ENCODE measurements at places on chromosomes 12 and 14. TPM values are rescaled to one million over a fixed set of nuclear protein-coding genes. Genes with fewer than 3 reads are reported as not detected.

Gene AQP5
- not detected for total RNA-seq

Gene RASSF3
- 9.1 TPM for total RNA-seq

Gene FBLN5
- 14.2 TPM for total RNA-seq

Gene PZP
- not detected for total RNA-seq

Gene STYX
- total RNA-seq = 10.5 TPM

Gene GPR65
- not detected for total RNA-seq

Gene GDF3
- not detected for total RNA-seq

Gene INHBC
- total RNA-seq = not detected

Gene VWF
- total RNA-seq = 0.23 TPM

Gene KRT80
- 4.7 TPM for total RNA-seq

Gene KLRC1
- not detected for total RNA-seq

Gene MGAT4C
- total RNA-seq = 1.1 TPM

Gene SLC38A1
- 111 TPM for total RNA-seq

Gene GALNT8
- total RNA-seq = 0.04 TPM

Gene SLC8A3
- total RNA-seq = not detected

Gene TMEM52B
- total RNA-seq = 0.10 TPM

Gene ERP27
- total RNA-seq = not detected

Gene PLXNC1
- total RNA-seq = 1.9 TPM

Gene ZNF385A
- 5.3 TPM for total RNA-seq

Gene PRH2
- not detected for total RNA-seq

Gene C12orf76
- total RNA-seq = 20.7 TPM

Gene CLEC4D
- not detected for total RNA-seq

Gene RPL36AL
- 358 TPM for total RNA-seq

Gene SCYL2
- total RNA-seq = 35.7 TPM

Gene TAS2R50
- not detected for total RNA-seq

Gene BHLHE41
- 8.1 TPM for total RNA-seq

Gene SLC5A8
- not detected for total RNA-seq

Gene SRRM4
- total RNA-seq = 0.04 TPM
